ENCODE measurements at places on chromosomes 5 and 9. TPM values are rescaled to one million over a fixed set of nuclear protein-coding genes. Genes with fewer than 3 reads are reported as not detected.

GRCh38 chr5:172769616-172770373 lies 1.2 kb downstream of the DUSP1 start:
- peak overlapping the region; percentile 84 for H3K4me3 ChIP-seq
- no peaks in the 10 kb centered on the region for H3K27me3 ChIP-seq
- H3K4me1 ChIP-seq, result peaks cover 19% of the 10 kb centered on the region
- peak overlapping the region; percentile 99 for H3K27ac ChIP-seq

- H3K4me1 ChIP-seq, result peaks cover 29% of the 10 kb centered on the region
- no peaks in the 10 kb centered on the region for H3K27me3 ChIP-seq
- H3K36me3 ChIP-seq, result no peaks in the 10 kb centered on the region
- no peak overlapping the region for H3K4me3 ChIP-seq
- DNase-seq, result no peak
Measured at GRCh38 chr5:74145951-74146350, 494.6 kb downstream of the ENC1 start.

DNA sequence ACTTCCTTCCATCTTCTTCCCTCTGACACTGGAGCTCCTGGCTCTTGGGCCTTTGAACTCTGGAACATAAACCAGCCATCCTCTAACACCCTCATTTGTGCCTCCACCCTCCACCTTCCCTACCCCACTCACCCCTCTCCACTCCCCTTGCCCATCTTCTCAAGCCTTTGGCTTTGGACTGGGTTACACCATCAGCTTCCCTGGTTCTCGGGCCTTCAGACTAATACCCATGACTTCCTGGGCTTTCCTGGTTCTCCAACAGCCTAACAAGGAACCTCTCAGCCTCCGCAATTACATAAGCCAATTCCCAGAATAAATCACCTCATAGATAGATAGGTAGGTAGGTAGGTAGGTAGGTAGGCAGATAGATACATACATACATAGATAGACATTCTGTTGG lies 67.1 kb downstream of the FREM1 start:
- peaks cover 22% of the 10 kb centered on the region for H3K36me3 ChIP-seq
- H3K4me3 ChIP-seq, result no peak overlapping the region
- no peaks in the 10 kb centered on the region for H3K27me3 ChIP-seq
- H3K27ac ChIP-seq, result no peak overlapping the region
- H3K4me1 ChIP-seq, result no peaks in the 10 kb centered on the region
- no peak for DNase-seq

DNA sequence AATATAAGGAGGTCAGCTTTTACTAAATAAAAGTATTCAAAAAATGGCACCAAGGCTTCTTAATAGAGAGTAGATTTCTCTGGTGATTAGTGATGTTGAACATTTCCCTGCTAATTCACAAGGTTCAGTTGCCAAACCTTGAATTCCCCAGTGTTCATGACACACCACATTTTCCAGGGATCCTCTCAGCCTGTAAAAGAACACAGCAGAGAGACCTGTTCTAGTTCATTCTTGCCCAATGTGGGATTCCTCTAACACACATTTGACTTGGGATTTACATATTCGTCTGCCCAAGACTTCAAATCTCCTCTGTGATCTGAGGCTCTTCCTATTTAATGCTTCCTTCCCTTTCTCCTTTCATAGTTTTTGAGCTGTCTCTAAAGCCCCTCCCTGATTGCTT lies 273.2 kb upstream of the CDH9 start:
- H3K27ac ChIP-seq, result no peak overlapping the region
- H3K27me3 ChIP-seq, result no peaks in the 10 kb centered on the region
- H3K4me3 ChIP-seq, result no peak overlapping the region

DNA sequence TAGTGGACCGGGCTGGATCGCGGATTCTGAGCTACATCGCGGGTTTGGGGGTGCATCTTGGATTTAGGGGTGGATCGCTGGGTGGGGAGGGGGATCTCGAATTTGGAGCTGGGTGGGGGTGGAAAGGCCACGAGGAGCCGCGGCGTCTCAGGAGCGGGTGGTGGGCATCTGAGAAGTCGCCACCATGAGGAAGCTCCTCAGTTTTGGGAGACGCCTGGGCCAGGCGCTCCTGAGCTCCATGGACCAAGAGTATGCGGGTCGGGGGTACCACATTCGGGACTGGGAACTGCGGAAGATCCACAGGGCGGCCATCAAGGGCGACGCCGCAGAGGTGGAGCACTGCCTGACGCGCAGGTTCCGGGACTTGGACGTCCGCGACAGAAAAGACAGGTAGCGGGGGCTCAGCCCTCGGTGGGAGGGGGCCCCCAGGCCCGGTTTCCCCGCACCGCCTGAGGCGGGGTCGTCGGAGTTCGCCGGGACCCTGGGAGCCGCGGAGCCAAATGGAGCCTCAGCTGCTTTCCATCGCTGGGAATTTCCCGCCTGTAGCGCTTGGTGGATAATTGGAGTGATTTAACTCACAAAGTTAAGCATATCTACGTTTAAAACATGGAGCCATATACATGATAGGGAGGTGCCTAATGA lies 376 bp downstream of the ANKRD18B start:
- peaks cover 3% of the 10 kb centered on the region for H3K4me1 ChIP-seq
- DNase-seq, result no peak
- H3K27ac ChIP-seq, result no peak overlapping the region

The XPA gene
- 23.2 TPM for total RNA-seq
